Lower leg skin (tissue), 4 donors: ENCODE measurements at places on chromosomes 1 and 21. TPM values are rescaled to one million over a fixed set of nuclear protein-coding genes. Genes with fewer than 3 reads are reported as not detected.

CHI3L2 gene
- 5.5 TPM for total RNA-seq

CD1B gene
- 1.2 TPM for total RNA-seq

KIF14 gene
- total RNA-seq: 0.38 TPM

MAP1LC3C gene
- 2.7 TPM for total RNA-seq

ERG gene
- total RNA-seq: 12.5 TPM

CC2D1B gene
- 16.6 TPM for total RNA-seq

YOD1 gene
- total RNA-seq: 47.5 TPM

FCMR gene
- 1.3 TPM for total RNA-seq

KISS1 gene
- total RNA-seq: not detected

KLHDC7A gene
- 0.29 TPM for total RNA-seq

PIK3R3 gene
- total RNA-seq: 18.4 TPM

ADORA1 gene
- 7.3 TPM for total RNA-seq

ALDH9A1 gene
- total RNA-seq: 123 TPM

PDZK1IP1 gene
- 121 TPM for total RNA-seq

GRCh38 chr1:119874186-119874585, 22.1 kb downstream of the ADAM30 start:
- no peak for DNase-seq

DNA sequence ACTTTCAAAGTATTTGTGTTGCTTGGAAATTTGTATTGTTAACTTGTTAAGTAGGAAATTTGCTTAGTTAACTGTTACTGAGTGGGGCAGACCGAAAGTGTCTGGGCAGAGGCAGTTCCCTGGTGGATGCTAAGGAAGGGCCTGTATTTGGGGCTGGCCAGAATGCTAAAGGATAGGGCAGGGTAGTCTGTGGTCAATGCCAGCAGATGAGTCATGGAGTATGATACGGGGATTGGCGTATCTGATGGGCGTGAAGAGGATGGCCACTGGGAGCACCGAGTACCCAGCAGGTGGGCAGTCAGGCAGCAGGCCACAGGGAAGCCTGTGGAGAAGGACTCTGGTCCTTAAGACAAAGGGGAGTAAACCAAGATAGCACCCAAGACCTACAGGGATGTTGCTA, 46.6 kb upstream of the SCAF4 start:
- DNase-seq: no peak

GRCh38 chr1:43659212-43660166, 9.5 kb downstream of the KDM4A start:
- DNase-seq: no peak

- DNase-seq: no peak
Measured at GRCh38 chr1:168135921-168136708, 615 bp downstream of the GPR161 start.

DNA sequence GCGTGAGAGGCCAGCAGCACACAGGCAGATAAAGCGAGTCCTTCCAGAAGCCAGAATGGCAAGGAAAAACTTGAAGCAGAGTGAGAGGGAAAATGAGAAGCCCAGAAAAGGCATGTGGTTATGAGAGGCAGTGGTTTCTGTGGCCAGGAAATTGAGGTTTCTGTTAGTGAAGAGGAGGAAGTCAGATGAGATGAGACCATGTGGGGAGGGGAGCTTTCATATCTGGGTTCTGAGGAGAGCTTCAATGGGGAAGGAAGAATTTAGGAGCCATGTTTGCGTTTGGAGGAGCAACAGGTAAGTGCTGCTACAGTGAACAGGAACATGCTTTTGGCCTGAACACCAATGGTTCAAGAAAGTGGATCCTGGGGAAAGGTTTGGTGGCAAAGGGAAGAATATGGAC, 6.1 kb upstream of the CD1A start:
- DNase-seq: peak; percentile 46

DNA sequence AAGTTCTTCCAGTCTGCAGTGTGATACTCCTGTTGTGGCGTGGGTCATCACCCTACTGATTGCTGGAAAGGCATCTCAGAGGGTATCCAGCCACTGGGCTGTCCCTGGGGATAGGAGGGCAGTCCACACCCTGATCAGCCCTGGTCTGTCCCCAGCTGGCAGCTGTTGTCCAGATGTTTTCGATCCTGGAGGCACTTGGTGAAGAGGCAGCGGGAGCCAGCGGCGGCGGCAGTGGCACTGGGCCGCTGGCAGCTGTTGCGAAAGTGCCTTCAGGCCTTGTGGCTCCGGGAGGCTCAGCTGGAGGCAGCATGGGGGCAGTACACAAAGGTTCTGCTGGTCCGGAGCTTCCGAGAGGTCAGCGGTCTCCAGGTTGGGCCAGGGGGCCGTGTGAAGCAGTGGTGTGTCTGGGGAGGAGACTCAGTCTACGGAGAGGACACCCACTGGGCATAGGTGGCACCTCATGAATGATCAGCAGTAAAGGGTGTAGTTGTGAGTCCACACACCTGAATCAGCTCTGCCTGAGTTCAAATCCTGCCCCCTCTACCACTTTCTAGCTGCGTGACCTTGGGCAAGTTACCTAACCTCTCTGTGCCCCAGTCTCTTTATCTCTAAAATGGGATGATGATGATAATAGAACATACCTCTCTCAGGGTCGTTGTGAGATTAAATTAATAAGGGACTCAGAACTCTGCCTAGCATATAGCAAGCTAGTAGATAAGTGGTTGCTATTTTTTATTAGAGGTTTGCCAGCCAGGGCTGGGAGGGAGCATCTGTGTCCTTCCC, 6.1 kb downstream of the C1orf167 start:
- no peak for DNase-seq

GRCh38 chr1:17246971-17247370, 1.9 kb upstream of the PADI3 start:
- no peak for DNase-seq

GRCh38 chr1:160338580-160338979, 4.5 kb downstream of the COPA start:
- DNase-seq: no peak

DNA sequence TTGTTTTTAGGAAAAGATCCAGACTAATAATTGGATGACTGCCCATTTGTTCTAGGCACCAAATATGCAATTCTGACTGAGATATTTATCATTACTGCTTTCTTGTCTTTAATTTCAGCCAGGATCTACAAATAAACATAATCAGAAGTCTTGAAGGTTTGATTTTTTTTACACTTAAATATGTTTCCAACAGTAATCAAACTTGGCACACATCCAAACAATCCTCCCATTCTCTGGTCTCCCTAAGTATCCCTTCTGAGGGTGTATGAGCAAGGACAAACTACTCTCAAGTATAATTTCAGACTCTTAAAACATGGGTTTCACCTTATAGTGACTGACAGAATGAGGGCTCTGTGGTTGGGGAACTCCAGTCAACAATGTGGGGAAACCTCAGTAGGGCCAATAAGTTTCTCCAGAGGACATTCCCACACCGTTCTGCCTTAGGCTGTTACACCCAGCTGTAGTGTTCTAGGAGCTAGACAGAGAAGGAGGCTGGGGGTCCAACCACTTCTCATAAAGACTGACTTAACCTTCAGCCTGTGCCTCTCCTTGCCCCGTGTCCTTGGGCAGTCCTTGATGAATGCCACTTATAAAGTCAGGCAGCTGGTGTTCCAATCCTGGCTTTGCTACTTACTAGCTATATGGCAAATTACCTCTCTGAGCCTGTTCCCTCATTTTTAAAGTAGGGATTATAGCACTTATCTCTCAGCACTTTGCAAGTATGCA, 1.5 kb upstream of the PALMD start:
- DNase-seq: no peak

DNA sequence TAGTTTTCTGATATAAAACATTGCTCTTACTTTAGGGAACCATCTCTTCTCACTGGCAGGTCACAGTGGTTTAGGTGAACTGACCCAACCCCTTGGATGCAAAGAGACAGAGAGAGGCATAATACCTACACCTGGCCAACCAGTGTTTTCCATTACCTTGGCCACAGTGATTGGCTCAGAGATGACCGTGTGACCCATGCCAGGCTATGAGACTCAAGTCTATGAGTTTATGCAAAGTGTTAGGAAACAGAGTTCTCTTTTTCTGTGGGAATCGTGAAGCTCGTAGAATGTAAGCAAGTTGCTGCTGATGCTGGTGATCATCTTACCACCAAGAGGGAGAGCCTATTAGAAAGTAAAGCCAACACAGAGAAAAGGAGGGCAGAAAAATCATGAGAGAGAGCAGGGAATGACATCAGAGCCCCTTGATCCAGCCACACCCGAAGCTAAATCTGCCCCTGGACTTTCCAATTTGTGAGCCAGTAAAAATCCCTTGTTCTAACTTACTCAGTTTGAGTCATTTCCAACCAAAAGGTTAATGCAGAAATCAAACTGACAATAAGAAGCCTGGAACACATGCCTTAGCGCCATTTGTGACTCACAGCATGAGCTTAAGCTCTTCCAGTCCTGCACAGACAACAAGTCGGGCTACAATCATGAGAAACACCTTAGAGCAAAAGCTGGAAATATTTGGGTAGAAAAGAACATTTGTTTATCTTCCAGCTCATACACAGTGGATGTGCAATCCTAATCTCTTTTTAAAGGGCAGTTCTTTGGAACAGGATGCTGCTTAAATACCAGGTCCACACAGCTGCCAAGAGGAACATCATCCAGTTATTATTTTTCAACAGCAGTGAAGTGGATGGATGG, 81.3 kb upstream of the KAZN start:
- DNase-seq: peak; percentile 25

DNA sequence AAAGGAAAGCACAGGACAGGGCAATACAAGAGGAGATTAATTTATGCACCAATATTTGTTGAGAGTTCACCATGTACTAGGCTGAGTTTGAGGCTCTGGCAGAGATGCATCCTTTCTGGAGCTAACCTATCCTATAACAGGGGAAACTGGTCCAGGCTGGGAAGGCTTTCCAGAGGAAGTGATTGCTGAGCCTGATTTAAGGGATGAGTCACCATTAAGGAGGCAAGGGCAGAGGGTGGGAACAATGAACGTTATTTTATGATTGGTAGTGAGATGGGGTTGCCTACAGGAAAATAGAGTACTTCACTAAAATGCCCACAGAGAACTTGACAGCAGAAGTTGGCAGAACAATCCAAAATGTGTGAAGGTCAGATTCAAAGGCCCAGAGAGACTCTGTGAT, 141.4 kb downstream of the PLPP3 start:
- DNase-seq: no peak

DNA sequence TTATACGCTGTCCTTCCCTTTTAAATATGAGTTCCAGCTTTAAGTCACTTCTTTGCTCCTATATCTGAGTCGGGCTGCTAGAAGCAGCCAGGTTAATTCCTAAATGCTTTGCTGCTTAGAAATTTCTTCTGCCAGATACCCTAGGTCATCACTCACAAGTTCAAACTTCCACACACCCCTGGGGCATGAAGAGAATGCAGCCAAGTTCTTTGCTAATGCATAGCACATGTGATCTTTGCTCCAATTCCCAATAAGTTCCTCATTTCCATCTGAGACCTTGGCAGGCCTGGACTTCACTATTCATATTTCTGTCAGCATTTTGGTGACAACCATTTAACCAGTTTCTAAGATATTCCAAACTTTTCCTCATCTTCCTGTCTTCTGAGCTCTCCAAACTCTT, 14.5 kb upstream of the APP start:
- DNase-seq: no peak

- DNase-seq: no peak
Measured at GRCh38 chr1:109188781-109189180, 24.9 kb upstream of the SARS1 start.

GRCh38 chr1:214544791-214545190, 6.6 kb downstream of the PTPN14 start:
- DNase-seq: no peak

- DNase-seq: no peak
Measured at GRCh38 chr1:167627615-167627864, 2.5 kb upstream of the RCSD1 start.

- DNase-seq: no peak
Measured at GRCh38 chr1:220691053-220691684, 1.0 kb downstream of the C1orf115 start.

- DNase-seq: no peak
Measured at GRCh38 chr1:167913895-167914496, at the start of gene ADCY10. ADCY10 (minus strand) TSS chr1:167914134; CDS start chr1:167905140, 8,994 bp downstream.

DNA sequence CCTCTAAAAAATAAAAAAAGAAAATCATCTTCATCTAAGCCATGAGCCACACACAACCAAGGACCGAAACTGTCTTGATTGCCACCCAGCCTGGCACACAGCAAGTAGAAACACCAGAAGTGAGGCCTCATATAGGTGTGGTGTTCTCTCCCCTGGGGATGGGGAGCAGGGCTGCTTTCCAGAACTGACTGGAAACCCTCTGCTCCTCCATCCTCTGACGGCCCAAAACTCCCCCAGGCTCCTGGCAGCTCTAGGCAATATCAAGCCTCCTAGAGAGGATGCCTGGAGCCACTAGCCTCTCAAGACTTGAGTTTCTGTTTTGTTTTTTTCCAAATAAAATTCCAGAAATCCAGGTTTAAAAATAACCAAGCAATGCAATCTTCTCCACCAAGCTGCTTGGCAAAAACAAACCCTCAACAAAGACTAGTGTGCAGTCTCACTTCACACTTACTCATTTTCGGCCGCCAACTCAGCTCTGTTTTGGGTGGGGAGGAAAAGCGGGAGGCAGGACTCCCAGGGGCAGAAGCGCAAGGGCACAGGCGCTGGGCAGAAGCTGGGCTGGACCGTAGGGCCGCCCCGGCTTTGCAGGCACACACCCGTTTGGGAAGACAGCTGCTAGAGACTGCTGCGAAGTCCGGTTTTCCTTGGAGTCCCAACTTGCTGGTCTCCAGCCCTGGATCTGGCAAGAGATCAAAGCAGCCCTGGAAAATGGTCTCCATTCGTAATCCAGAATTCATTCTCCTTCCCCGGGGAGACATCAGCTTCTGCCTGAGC, 78.2 kb upstream of the CAPZB start:
- DNase-seq: peak; percentile 90

DNA sequence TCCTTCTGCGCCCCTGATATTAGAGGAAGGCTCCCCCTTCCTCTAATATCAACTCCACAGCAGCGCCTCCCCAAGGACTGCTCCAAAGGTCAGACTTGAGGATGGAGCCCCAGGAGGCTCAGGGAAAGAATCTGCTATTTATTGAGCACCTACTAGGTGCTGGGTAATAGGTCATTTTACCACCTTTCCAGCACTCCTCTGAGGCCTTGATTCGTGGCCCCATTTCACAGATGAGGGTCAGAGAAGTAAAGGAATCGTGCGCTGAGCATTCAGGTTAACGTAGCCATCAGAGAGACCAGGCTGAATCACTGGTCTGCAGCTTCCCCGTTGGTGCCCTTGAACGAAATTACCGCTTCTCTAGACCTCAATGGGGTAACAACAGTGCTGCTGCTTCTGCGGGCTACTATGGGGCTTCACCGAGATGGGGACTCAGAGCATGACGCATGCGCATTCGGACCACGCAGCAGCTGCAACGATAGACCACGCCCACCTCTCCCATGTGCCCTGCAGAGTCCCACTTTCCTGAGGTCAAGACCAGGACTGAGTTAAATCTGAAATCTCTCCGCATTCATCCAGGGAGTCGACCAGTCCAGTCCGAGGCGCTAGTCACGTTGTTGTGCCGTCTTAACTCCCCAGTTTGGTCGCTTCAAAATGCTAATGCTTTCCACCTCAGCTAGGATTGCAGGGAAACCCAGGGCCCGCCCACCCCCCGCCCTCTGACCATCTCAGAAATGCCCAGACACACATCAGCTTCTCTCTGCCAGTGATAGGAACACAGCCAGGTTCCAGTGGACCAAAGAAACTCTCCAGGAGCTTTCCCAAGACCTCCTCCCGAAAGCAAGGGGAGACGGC, 12.9 kb downstream of the CAMK2N1 start:
- no peak for DNase-seq

- DNase-seq: no peak
Measured at GRCh38 chr1:48823168-48823567, 46.5 kb upstream of the BEND5 start.

GRCh38 chr1:13813398-13814012, 113.5 kb downstream of the PRDM2 start:
- DNase-seq: no peak

GRCh38 chr1:184533049-184533448, 146.2 kb downstream of the C1orf21 start:
- DNase-seq: no peak
